ENCODE measurements at places on chromosomes 3 and 15.

GRCh38 chr15:87736891-87737389 lies 519.6 kb downstream of the NTRK3 start:
- no peaks in the 10 kb centered on the region for H3K36me3 ChIP-seq
- 0 out of 2 replicates have a peak, but pooled peaks cover 1% of the 10 kb centered on the region for H3K4me1 ChIP-seq
- no peak overlapping the region for H3K4me3 ChIP-seq

GRCh38 chr3:86047161-86047560 lies 943.8 kb downstream of the VGLL3 start:
- H3K27ac ChIP-seq = no peak overlapping the region
- H3K27me3 ChIP-seq = no peaks in the 10 kb centered on the region
- no peaks in the 10 kb centered on the region for H3K4me1 ChIP-seq
- H3K4me3 ChIP-seq = no peak overlapping the region
- no peak for DNase-seq
- H3K36me3 ChIP-seq = no peaks in the 10 kb centered on the region

- no peak overlapping the region for H3K4me3 ChIP-seq
- no peaks in the 10 kb centered on the region for H3K4me1 ChIP-seq
- H3K36me3 ChIP-seq = no peaks in the 10 kb centered on the region
These were observed 8.5 kb upstream of the OXTR start for GRCh38 chr3:8777978-8778267.

- 0 out of 2 replicates have a peak, but pooled peaks cover 3% of the 10 kb centered on the region for H3K36me3 ChIP-seq
- H3K4me1 ChIP-seq = peaks cover 1% of the 10 kb centered on the region
- H3K27me3 ChIP-seq = no peaks in the 10 kb centered on the region
- H3K4me3 ChIP-seq = no peak overlapping the region
- H3K27ac ChIP-seq = no peak overlapping the region
- no peak for DNase-seq
These were observed 74.0 kb downstream of the DHX36 start for GRCh38 chr3:154250291-154250690.

GRCh38 chr3:67018105-67018788 lies 20.1 kb downstream of the KBTBD8 start:
- no peak for DNase-seq

GRCh38 chr3:162538491-162538890 lies 1041.9 kb downstream of the OTOL1 start:
- H3K27me3 ChIP-seq = no peaks in the 10 kb centered on the region
- DNase-seq = no peak
- H3K27ac ChIP-seq = no peak overlapping the region
- H3K36me3 ChIP-seq = no peaks in the 10 kb centered on the region
- H3K4me1 ChIP-seq = no peaks in the 10 kb centered on the region
- H3K4me3 ChIP-seq = no peak overlapping the region

- no peak overlapping the region for H3K4me3 ChIP-seq
- no peak for DNase-seq
- H3K27me3 ChIP-seq = no peaks in the 10 kb centered on the region
- no peak overlapping the region for H3K27ac ChIP-seq
These were observed 69.6 kb downstream of the APBA2 start for GRCh38 chr15:28955160-28955992.

- H3K27ac ChIP-seq = no peak overlapping the region
- H3K4me3 ChIP-seq = no peak overlapping the region
- H3K27me3 ChIP-seq = no peaks in the 10 kb centered on the region
- H3K36me3 ChIP-seq = no peaks in the 10 kb centered on the region
- H3K4me1 ChIP-seq = peaks cover 22% of the 10 kb centered on the region
These were observed 55.2 kb downstream of the IQSEC1 start for GRCh38 chr3:13018043-13018451.

DNA sequence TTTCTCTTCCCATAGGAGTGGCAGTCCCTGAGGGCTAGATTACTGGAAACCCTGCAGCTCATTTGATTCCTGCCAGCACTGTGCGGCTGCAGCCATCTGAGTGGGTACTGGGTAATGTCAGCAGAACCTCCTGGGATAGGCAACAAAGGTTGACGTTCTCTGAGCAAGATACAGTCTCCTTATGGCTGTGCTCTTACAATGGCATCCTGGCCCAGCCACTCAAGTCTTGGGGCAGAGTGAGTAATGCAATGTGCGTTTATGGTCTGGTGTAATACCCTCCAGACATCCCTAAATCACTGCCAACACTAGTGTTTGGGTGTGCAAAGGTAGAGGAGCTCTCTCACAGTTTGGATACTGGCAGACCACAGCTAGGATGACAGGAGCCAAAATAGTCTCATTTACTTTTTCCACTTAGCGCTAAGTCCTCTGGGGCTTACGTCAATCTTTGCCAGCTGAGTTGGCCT lies 775.8 kb downstream of the ZNF385D start:
- peaks cover 1% of the 10 kb centered on the region for H3K4me1 ChIP-seq
- DNase-seq = no peak
- no peaks in the 10 kb centered on the region for H3K27me3 ChIP-seq
- H3K36me3 ChIP-seq = no peaks in the 10 kb centered on the region

GRCh38 chr3:196544491-196544992 lies 23.8 kb downstream of the WDR53 start:
- no peak overlapping the region for H3K27ac ChIP-seq
- H3K4me3 ChIP-seq = no peak overlapping the region
- H3K36me3 ChIP-seq = no peaks in the 10 kb centered on the region
- H3K27me3 ChIP-seq = no peaks in the 10 kb centered on the region
- DNase-seq = no peak

DNA sequence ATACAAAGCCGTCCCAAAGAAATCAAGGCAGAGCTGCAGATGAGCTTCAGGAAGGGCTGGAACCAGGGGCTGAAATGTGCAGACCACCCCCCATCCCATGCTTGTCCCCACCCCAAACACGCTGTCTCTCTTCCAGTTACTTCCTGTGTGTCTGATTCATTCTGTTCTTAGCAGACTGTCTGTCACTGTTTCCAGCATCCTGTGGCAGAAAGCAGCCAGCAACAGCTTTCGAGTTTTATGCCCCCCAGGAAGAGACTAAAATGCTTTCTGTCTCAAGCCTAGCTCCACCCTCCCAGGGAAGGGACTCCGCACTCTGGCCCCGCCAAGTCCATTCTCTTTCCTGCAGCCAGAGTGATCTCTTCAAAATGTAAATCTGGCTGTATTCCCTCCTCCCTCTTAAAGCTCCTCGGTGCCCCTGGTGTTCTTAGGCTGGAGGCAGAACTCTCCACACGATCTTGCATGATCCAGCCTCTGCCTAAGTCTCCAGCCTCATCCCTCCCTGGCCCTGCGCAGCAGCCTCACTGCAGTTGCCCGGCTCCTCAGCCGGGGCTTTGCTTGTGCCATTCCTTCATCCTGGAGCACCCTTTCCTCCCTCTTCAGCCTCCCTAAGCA lies 41.5 kb downstream of the HRH1 start:
- H3K4me1 ChIP-seq = no peaks in the 10 kb centered on the region
- no peaks in the 10 kb centered on the region for H3K27me3 ChIP-seq
- no peaks in the 10 kb centered on the region for H3K36me3 ChIP-seq
- H3K4me3 ChIP-seq = no peak overlapping the region
- no peak overlapping the region for H3K27ac ChIP-seq
- no peak for DNase-seq

DNA sequence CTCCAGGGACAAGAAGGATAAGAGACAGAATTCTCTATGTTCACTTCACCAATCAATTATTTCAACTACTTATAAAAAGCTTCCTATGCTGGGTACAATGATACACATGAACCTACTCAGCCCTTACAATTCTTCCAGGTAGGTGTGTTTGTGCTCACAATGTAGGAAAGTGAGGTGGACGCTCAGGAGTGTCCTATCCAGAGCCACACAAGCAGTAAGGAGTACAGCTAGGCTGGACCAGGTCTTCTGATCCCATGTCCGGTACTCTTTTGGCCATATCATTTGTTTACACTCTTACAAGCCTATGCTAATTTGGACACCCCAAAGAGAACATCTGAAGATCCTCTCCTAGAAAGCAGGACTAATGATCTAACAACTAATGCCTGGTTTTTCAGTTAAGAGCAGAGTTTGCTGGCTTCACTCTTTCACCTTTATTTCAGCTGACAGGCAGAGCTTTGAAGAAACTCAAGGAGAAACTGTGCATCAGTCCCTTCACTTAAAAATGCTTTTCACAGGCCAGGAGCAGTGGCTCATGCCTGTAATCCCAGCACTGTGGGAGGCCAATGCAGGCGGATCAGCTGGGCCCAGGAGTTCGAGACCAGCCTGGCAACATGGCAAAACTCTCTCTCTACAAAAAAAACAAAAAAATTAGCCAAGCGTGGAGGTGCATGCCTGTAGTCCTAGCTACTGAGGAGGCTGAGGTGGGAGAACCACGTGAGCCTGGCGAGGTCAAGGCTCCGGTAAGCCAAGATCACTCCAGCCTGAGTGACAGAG lies 27.5 kb downstream of the IGF2BP2 start:
- no peak overlapping the region for H3K4me3 ChIP-seq
- H3K4me1 ChIP-seq = peaks cover 3% of the 10 kb centered on the region
- no peaks in the 10 kb centered on the region for H3K36me3 ChIP-seq
- H3K27ac ChIP-seq = no peak overlapping the region
- DNase-seq = no peak
- H3K27me3 ChIP-seq = no peaks in the 10 kb centered on the region

- no peaks in the 10 kb centered on the region for H3K4me1 ChIP-seq
- no peak for DNase-seq
- H3K4me3 ChIP-seq = no peak overlapping the region
- H3K27me3 ChIP-seq = no peaks in the 10 kb centered on the region
- H3K27ac ChIP-seq = no peak overlapping the region
These were observed 81.9 kb downstream of the CHL1 start for GRCh38 chr3:278300-279064.

GRCh38 chr15:29139540-29140459 lies 129.8 kb downstream of the NSMCE3 start:
- H3K4me3 ChIP-seq = peak overlapping the region; percentile 29
- no peaks in the 10 kb centered on the region for H3K36me3 ChIP-seq
- no peaks in the 10 kb centered on the region for H3K27me3 ChIP-seq
- H3K4me1 ChIP-seq = peaks cover 6% of the 10 kb centered on the region

DNA sequence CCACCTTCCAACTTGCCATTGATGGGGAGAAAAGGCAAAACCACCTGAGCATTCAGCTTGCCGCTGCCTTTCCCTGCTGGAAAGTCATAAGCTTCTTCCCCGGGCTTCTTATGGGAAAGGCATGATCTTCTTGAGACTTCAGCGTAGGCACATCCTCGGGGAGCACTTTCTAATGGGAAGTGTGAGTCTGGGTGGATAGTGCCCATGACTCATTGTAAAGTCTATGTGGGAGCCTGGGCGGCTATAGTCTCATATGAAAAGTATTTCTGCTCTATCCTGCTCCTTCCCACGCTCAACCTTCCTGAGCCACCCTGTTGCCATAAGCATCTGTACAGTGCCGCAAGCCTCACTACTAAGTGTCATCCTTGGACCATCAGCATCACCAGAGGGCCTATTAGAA lies 309.9 kb upstream of the THBS1 start:
- no peaks in the 10 kb centered on the region for H3K36me3 ChIP-seq
- 0 out of 2 replicates have a peak, but pooled peaks cover 1% of the 10 kb centered on the region for H3K4me1 ChIP-seq
- no peak overlapping the region for H3K4me3 ChIP-seq
- H3K27ac ChIP-seq = no peak overlapping the region
- no peaks in the 10 kb centered on the region for H3K27me3 ChIP-seq

DNA sequence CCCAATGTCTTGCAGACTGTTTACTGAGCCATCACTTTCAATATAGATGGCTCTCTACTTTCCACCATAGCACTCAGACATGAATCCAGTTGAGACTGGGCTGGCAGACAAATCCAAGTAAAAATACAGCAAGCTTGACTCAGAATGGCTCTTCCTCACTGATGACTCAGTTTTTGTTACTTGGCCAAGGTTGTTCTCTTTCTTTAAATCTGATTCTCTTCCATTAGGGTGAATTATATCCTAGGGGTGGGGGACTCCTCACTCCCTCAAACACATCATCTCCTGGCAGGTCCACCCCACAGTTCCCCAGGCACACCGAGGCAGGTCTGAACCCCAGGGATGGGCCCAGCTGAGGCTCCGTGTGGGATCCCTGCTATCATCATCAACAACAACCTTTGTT lies 157.9 kb downstream of the MEX3B start:
- H3K27ac ChIP-seq = no peak overlapping the region
- H3K36me3 ChIP-seq = no peaks in the 10 kb centered on the region
- no peaks in the 10 kb centered on the region for H3K27me3 ChIP-seq
- H3K4me3 ChIP-seq = no peak overlapping the region

GRCh38 chr3:15795651-15796308 lies 2.0 kb downstream of the ANKRD28 start:
- no peak overlapping the region for H3K4me3 ChIP-seq
- no peaks in the 10 kb centered on the region for H3K27me3 ChIP-seq
- H3K36me3 ChIP-seq = no peaks in the 10 kb centered on the region
- DNase-seq = no peak

DNA sequence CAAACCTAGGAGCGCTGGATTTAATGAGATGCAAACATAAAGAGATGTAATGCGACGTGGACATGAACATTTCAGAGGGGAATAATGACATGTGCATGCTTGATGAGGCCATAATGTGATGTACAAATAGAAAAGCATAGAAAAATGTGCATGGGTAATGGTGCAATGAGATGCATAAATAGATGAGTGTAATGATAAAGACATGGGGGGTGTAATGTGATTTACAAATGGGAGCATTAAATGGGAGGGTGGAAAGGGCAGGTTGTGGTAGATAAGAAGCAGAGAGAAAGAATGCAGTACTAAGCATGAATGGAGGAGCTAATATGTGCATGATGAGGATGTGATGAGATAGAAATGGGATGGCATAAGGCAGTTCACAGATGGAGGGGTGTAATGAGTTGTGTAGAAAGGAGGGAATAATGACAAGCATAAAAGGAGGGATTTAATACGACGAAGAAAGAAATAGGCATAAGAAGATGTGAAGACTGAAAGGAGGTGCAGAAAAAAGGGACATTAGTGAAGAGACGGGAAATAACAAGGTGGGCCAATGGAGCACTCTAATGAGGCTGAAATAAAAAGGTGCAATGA lies 137.5 kb upstream of the CCNL1 start:
- no peaks in the 10 kb centered on the region for H3K4me1 ChIP-seq
- no peak overlapping the region for H3K4me3 ChIP-seq
- H3K27me3 ChIP-seq = no peaks in the 10 kb centered on the region

DNA sequence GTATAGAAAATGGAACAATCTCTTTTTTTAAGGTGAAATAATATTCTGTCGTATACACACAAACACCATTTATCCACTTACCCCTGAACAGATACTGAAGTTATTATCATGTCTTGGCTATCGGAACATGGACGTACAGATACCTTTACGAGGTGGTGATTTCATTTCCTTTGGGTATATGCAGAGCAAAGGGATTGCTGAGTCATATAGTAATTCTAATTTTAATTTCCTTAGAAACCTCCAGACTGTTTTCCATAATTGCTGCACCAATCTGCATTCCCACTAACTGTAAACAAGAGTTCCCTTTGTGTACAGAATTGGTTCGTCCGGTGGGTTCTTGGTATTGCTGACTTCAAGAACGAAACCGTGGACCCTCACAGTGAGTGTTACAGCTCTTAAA lies 179.4 kb downstream of the SHOX2 start:
- DNase-seq = no peak
- H3K36me3 ChIP-seq = no peaks in the 10 kb centered on the region
- no peak overlapping the region for H3K27ac ChIP-seq

GRCh38 chr3:152183473-152183872 lies 85.3 kb upstream of the MBNL1 start:
- no peaks in the 10 kb centered on the region for H3K4me1 ChIP-seq
- no peak overlapping the region for H3K4me3 ChIP-seq
- no peak overlapping the region for H3K27ac ChIP-seq
- no peaks in the 10 kb centered on the region for H3K36me3 ChIP-seq
- peak; percentile 27 for DNase-seq

GRCh38 chr3:171028779-171029232 lies 2.3 kb upstream of the SLC2A2 start:
- no peak overlapping the region for H3K4me3 ChIP-seq
- H3K36me3 ChIP-seq = no peaks in the 10 kb centered on the region
- H3K4me1 ChIP-seq = no peaks in the 10 kb centered on the region
- no peak overlapping the region for H3K27ac ChIP-seq
- peaks cover 3% of the 10 kb centered on the region for H3K27me3 ChIP-seq

Measured in iPS DF 6.9 (cell line).